ENCODE measurements at places on chromosomes 4 and X. TPM values are rescaled to one million over a fixed set of nuclear protein-coding genes. Genes with fewer than 3 reads are reported as not detected.

DNA sequence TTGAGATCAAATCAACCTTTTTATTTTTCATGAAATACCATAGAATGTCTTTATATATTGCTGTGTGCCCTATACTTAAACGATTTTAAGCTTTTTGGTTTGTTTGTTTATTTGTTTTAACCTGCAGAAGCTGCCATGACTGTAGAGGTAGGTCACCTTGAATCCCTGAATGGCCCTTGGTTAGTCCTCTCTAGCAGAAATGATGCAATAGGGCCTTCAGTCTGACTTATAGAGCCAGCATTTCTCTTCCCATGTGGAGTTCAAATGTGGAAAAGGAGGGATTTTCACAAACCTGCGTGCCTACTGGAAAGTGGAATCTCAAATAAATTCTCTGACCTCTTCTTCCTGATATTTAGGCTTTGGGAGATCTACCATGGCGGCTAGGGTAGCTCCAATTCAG, 327.9 kb downstream of the MAPK10 start:
- H3K4me1 ChIP-seq = no peaks in the 10 kb centered on the region
- H3K27me3 ChIP-seq = no peaks in the 10 kb centered on the region
- no peak for DNase-seq
- no peak overlapping the region for H3K27ac ChIP-seq
- no peaks in the 10 kb centered on the region for H3K36me3 ChIP-seq

- peak overlapping the region; percentile 64 for H3K27ac ChIP-seq
- H3K27me3 ChIP-seq = no peaks in the 10 kb centered on the region
- H3K4me1 ChIP-seq = no peaks in the 10 kb centered on the region
- no peak overlapping the region for H3K4me3 ChIP-seq
Observed at GRCh38 chr4:7779432-7779768, 160.3 kb downstream of the AFAP1 start.

DNA sequence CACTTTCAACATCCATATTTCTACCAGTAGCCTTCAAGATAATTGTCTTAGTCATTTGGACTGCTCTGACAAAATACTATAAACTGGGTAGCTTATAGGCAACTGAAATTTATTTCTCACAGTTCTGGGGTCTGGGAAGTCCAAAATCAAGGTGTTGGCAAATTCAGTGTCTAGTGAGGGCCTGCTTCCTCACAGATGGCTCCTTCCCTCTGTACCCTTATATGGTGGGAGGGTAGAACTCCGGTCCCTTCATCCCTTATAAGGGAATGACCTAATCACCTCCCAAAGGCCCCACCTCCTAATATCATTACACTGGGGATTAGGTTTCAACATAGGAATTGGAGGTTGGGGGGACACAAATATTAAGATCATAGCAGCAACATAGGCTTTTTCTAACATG, 7.4 kb upstream of the TBC1D25 start:
- H3K27me3 ChIP-seq = no peaks in the 10 kb centered on the region
- H3K36me3 ChIP-seq = peaks cover under 1% of the 10 kb centered on the region
- H3K27ac ChIP-seq = peak overlapping the region; percentile 55

DNA sequence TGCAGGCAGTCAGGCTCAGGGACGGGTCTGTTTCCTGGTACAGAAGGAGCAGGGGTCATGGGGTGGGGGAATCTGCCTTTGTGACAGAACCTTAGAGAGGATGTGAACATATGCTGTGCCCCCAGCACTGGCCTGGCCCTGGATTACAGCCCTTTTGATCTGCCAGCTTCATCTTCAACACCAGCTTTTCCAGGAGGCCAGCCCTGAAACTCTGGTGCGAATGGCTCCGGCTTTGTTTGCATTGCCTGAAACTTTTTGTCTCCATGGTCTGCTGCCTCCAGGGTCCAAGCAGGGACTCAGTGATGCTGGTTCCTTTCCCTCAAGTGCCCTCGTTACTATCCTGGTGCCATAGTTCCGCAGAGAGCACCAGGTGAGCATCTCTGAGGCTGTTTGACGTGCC, 2.1 kb downstream of the CNGA2 start:
- H3K4me1 ChIP-seq = no peaks in the 10 kb centered on the region
- no peak for DNase-seq
- H3K27me3 ChIP-seq = no peaks in the 10 kb centered on the region
- no peaks in the 10 kb centered on the region for H3K36me3 ChIP-seq
- no peak overlapping the region for H3K4me3 ChIP-seq
- no peak overlapping the region for H3K27ac ChIP-seq

- H3K36me3 ChIP-seq = no peaks in the 10 kb centered on the region
- no peak for DNase-seq
- no peaks in the 10 kb centered on the region for H3K27me3 ChIP-seq
- no peak overlapping the region for H3K4me3 ChIP-seq
- H3K4me1 ChIP-seq = no peaks in the 10 kb centered on the region
- H3K27ac ChIP-seq = no peak overlapping the region
Observed at GRCh38 chr4:89072921-89073320, 15.9 kb upstream of the FAM13A start.

DNA sequence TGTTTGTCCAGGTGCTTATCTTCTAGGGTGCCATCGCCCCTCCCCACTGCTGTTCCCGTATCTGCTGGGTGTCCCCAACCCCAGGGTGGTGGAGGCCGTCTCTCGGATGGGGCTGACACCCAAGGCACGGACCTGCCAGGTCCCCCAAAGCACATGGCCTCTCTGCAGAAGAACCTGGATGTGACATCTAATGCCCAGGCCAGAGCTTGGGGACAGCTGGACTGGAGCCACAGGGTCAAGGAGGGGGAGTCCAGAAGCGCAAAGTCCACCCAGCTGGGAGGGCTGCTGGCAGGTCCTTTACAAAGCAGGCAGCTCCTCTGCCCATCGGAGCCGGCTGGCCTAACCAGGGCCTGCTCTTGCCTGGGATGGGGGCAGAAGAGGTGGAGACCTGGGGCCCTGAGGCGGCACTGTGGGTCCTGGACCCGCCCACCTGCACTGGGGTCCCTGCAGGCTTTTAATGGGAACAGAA, 751 bp upstream of the DOK7 start:
- H3K4me1 ChIP-seq = no peaks in the 10 kb centered on the region
- H3K4me3 ChIP-seq = no peak overlapping the region
- DNase-seq = no peak
- peaks cover 30% of the 10 kb centered on the region for H3K27me3 ChIP-seq
- H3K36me3 ChIP-seq = no peaks in the 10 kb centered on the region

- peaks cover 17% of the 10 kb centered on the region for H3K36me3 ChIP-seq
- no peaks in the 10 kb centered on the region for H3K4me1 ChIP-seq
- no peaks in the 10 kb centered on the region for H3K27me3 ChIP-seq
- no peak overlapping the region for H3K4me3 ChIP-seq
- no peak overlapping the region for H3K27ac ChIP-seq
- DNase-seq = no peak
Observed at GRCh38 chrX:41184312-41184711, 99.1 kb downstream of the USP9X start.

GRCh38 chrX:104695593-104695992, 129.6 kb downstream of the IL1RAPL2 start:
- no peak for DNase-seq
- H3K36me3 ChIP-seq = no peaks in the 10 kb centered on the region
- no peaks in the 10 kb centered on the region for H3K4me1 ChIP-seq
- no peaks in the 10 kb centered on the region for H3K27me3 ChIP-seq
- no peak overlapping the region for H3K4me3 ChIP-seq

DNA sequence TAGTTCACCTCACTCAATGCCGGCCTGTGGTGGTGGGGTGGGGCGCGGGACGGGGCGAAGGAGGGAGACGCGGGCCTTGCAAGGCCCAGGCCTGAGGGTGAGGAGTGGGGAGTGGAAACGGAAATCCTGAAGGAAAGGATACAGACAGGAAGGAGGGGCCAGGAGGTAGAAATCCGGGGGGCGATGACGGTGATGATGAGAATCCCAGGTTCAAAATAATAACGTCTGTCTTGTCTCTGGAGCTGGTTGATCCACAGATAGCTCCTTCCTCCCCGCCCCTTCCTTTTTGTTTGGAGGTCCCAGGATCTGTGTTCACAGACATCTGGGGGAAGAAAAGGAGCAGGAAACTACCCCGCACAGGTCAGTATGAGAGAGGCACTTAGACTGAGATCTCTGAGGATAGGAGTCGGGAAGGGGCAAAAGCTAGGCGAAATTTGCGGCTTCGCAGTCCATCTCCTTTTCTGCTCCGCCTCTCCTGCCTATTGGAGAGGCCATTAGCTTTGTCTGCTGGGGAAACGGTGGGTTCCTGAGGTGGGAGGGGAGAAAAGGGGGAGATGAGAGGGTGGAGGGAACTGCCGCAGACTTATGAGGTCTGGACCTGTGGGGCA, 746 bp downstream of the TCEAL7 start:
- peaks cover 4% of the 10 kb centered on the region for H3K27me3 ChIP-seq
- no peak overlapping the region for H3K4me3 ChIP-seq
- H3K4me1 ChIP-seq = no peaks in the 10 kb centered on the region

DNA sequence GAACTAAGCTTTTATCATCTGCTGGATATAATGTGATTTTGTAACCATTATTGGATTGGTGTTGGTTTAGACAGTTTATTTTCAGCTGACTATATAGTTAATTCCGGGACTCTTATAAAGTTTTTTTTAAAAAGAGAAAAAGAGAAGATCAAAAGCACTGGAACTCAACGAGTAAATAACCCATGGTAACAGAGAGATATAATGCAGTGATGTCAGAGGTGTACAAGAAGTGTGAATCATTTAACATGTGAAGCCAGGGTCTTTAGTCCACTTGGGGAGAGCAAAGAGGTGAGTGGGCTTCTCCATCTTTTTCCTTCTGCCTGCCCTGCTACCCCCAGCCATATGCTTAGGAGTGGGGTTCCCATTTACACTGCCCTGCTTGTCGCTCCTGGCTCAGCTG, 3.2 kb downstream of the TMEM165 start:
- no peak overlapping the region for H3K4me3 ChIP-seq
- H3K27me3 ChIP-seq = no peaks in the 10 kb centered on the region
- no peak overlapping the region for H3K27ac ChIP-seq
- H3K4me1 ChIP-seq = peaks cover 9% of the 10 kb centered on the region

DNA sequence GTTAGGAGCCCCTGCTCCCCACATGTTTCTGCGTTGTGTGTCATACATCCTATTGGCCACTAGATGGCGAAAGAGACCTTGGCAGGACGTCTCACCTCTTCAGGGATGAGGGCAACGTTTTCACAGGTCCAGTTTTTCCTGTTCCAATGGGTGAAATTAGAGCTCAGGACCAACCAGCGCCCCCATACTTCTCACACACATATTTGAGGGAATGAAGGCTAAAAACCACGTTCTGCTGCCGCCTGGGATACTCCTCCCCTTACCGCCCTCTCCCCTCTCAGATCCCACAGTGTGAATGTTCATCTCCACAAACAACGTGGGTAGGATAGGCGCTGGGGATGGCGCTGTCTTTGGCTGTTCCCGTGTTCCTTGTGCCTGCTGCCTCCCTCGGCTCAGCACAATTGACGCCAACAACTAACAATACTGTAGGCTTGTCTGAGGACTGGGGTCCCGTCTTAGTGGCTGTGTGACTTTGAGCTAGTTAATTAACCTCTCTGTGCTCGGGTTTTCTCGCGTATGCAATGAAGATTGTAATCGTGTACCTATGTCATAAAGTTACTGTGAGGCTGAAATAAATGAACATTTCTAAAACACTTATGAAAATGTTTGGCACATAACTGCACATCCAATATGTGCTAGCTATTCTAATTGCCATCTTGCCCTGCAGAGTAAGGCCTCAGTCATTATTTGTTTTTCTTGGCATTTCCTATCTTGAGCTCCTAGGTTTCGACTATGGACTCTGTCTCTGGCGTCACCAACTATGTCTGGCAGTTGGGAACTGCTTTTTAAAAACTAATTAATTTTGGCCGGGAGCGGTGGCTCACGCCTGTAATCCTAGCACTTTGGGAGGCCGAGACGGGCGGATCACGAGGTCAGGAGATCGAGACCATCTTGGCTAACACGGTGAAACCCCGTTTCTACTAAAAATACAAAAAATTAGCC, 181.3 kb upstream of the STK26 start:
- H3K36me3 ChIP-seq = no peaks in the 10 kb centered on the region
- no peaks in the 10 kb centered on the region for H3K4me1 ChIP-seq
- DNase-seq = peak; percentile 36

- H3K27me3 ChIP-seq = no peaks in the 10 kb centered on the region
- H3K4me3 ChIP-seq = no peak overlapping the region
- H3K4me1 ChIP-seq = no peaks in the 10 kb centered on the region
- no peak overlapping the region for H3K27ac ChIP-seq
- no peak for DNase-seq
Observed at GRCh38 chr4:156838761-156839160, 132.8 kb downstream of the PDGFC start.

DNA sequence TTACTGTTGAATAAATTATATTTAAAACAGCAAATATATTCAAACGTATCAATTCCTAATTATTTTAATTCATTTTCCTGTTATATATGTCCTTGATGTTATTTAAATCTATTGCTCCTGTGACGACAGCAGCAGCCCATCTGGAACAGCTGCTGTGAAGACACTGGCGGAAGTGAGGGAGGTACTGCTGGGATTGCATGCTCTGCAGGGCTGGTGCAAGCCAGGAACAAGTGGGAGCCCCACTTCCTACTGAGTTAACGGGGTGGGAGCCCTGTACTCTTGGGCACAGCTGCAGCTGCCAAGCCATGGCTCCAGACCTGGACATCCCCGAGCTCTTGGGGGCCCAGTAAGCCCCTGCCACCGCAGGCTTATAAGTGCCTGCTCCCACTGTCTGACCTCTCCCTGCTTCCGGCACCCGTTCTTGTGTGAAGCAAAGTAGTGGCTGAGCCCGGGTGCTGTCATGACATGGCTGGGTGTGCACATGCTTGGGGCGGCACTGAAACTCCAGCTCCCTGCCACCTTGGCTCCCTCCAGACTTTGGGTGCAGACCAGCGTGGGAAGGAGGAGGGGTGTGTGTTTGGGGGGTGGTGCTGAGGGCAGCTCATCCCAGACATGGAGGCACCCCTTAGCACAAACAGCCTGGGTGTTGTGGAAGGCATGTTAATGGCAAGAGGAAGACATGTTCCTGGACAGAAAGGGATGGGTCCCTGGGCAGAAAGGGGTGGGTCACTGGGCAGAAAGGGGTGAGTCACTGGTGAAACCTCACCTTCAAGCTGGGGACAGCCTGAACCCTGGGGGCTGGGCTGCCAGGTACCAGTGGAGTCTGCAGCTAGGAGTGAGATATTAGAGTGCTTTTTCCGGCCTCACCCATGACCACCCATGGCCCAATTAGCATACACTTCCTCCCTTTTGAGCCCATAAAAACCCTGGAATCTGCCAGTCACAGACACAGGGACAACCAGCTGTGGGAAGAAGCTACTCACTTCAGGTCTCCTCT, 1981.3 kb upstream of the IGFBP7 start:
- H3K4me1 ChIP-seq = no peaks in the 10 kb centered on the region
- no peak overlapping the region for H3K4me3 ChIP-seq
- H3K36me3 ChIP-seq = no peaks in the 10 kb centered on the region
- no peak for DNase-seq
- no peak overlapping the region for H3K27ac ChIP-seq

- no peaks in the 10 kb centered on the region for H3K4me1 ChIP-seq
- DNase-seq = no peak
- no peaks in the 10 kb centered on the region for H3K27me3 ChIP-seq
- H3K27ac ChIP-seq = no peak overlapping the region
Observed at GRCh38 chr4:41442810-41443209, 95.1 kb upstream of the LIMCH1 start.

- no peaks in the 10 kb centered on the region for H3K36me3 ChIP-seq
- H3K27me3 ChIP-seq = no peaks in the 10 kb centered on the region
- no peak overlapping the region for H3K4me3 ChIP-seq
- H3K27ac ChIP-seq = no peak overlapping the region
- no peak for DNase-seq
Observed at GRCh38 chr4:174053895-174054294, 229.6 kb downstream of the FBXO8 start.

The PPP1R2C gene
- polyA plus RNA-seq = not detected

The GRIA3 gene
- 0.84 TPM for polyA plus RNA-seq

The GRID2 gene
- polyA plus RNA-seq = 0.27 TPM

The CENPVL1 gene
- 0.42 TPM for polyA plus RNA-seq

All from small intestine (tissue), 16 donors.